ENCODE measurements at places on chromosomes 7 and 10.

- no peaks in the 10 kb centered on the region for H3K36me3 ChIP-seq
- DNase-seq = no peak
- no peak overlapping the region for H3K27ac ChIP-seq
- H3K27me3 ChIP-seq = no peaks in the 10 kb centered on the region
- H3K4me3 ChIP-seq = no peak overlapping the region
- H3K4me1 ChIP-seq = no peaks in the 10 kb centered on the region
These were observed 36.3 kb downstream of the ABCB1 start for GRCh38 chr7:87564296-87564963.

- H3K27ac ChIP-seq = no peak overlapping the region
- no peaks in the 10 kb centered on the region for H3K36me3 ChIP-seq
- H3K4me1 ChIP-seq = no peaks in the 10 kb centered on the region
- H3K27me3 ChIP-seq = no peaks in the 10 kb centered on the region
These were observed 12.3 kb upstream of the SNX10 start for GRCh38 chr7:26279405-26279804.

GRCh38 chr7:1858435-1859265 is 188.6 kb downstream of the ELFN1 start:
- no peaks in the 10 kb centered on the region for H3K4me1 ChIP-seq
- H3K4me3 ChIP-seq = no peak overlapping the region
- H3K36me3 ChIP-seq = no peaks in the 10 kb centered on the region
- DNase-seq = no peak

- H3K27ac ChIP-seq = no peak overlapping the region
- no peaks in the 10 kb centered on the region for H3K36me3 ChIP-seq
- H3K4me1 ChIP-seq = no peaks in the 10 kb centered on the region
- no peak overlapping the region for H3K4me3 ChIP-seq
These were observed 194.4 kb downstream of the ADARB2 start for GRCh38 chr10:1542941-1543340.

GRCh38 chr7:144452064-144452463 is 48.6 kb upstream of the NOBOX start:
- H3K27me3 ChIP-seq = no peaks in the 10 kb centered on the region
- no peak overlapping the region for H3K4me3 ChIP-seq
- H3K27ac ChIP-seq = no peak overlapping the region
- H3K4me1 ChIP-seq = no peaks in the 10 kb centered on the region

- H3K27ac ChIP-seq = peak overlapping the region; percentile 97
- peak; percentile 66 for DNase-seq
- peaks cover 78% of the 10 kb centered on the region for H3K4me1 ChIP-seq
- no peaks in the 10 kb centered on the region for H3K36me3 ChIP-seq
- no peaks in the 10 kb centered on the region for H3K27me3 ChIP-seq
- peak overlapping the region; percentile 95 for H3K4me3 ChIP-seq
These were observed 1.1 kb downstream of the WASL start for GRCh38 chr7:123747620-123748141.

- H3K4me1 ChIP-seq = no peaks in the 10 kb centered on the region
- H3K27ac ChIP-seq = no peak overlapping the region
- H3K4me3 ChIP-seq = no peak overlapping the region
- no peaks in the 10 kb centered on the region for H3K27me3 ChIP-seq
- H3K36me3 ChIP-seq = no peaks in the 10 kb centered on the region
- no peak for DNase-seq
These were observed 32.3 kb upstream of the DNAJB12 start for GRCh38 chr10:72386916-72387586.

DNA sequence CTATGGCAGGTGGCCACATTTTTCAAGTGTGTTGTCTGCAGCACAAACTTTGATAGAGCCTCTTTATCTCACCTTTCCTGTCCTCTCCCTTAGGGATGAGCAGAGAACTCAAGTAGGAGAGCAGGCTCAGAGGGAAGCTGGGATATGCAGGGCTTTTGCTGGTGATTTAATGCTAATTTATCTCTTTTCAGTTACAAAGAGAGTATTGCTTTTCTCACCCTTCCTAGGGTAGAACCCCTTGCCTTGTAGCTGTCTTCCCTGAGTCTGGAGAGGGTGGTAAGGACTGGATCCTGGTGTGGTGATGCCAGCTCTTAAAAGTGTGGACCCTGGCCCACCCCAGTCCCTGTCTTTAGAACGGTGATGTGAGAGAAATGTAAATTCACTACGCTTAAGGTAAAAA is 1061.4 kb downstream of the TYW1 start:
- no peaks in the 10 kb centered on the region for H3K36me3 ChIP-seq
- no peak for DNase-seq
- H3K27me3 ChIP-seq = peaks cover 38% of the 10 kb centered on the region
- H3K4me1 ChIP-seq = no peaks in the 10 kb centered on the region
- no peak overlapping the region for H3K4me3 ChIP-seq

GRCh38 chr7:101998906-101999240 is 181.4 kb downstream of the CUX1 start:
- no peak overlapping the region for H3K4me3 ChIP-seq
- H3K36me3 ChIP-seq = no peaks in the 10 kb centered on the region
- H3K27me3 ChIP-seq = no peaks in the 10 kb centered on the region
- H3K27ac ChIP-seq = no peak overlapping the region
- no peak for DNase-seq
- H3K4me1 ChIP-seq = peaks cover 3% of the 10 kb centered on the region

DNA sequence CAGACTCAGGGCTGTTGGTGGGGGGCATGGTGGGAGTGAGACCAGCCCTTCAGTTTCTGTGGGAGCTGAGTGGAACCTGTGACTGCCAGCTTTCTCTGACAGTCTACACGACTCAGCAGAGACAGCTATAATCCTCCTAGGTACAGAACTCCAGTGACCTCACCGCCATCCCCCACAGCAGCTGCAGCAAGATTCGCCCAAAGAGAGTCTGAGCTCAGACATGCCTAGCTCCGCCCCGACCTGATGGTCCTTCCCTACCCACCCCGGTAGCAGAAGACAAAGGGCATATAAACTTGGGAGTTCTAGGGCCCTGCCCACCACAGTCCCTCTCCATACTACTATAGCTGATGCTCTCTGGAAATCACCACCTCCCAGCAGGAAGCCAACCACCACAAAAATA is 500.1 kb downstream of the ETV1 start:
- H3K27me3 ChIP-seq = no peaks in the 10 kb centered on the region
- no peak for DNase-seq
- H3K36me3 ChIP-seq = no peaks in the 10 kb centered on the region
- H3K4me1 ChIP-seq = no peaks in the 10 kb centered on the region
- H3K4me3 ChIP-seq = no peak overlapping the region

DNA sequence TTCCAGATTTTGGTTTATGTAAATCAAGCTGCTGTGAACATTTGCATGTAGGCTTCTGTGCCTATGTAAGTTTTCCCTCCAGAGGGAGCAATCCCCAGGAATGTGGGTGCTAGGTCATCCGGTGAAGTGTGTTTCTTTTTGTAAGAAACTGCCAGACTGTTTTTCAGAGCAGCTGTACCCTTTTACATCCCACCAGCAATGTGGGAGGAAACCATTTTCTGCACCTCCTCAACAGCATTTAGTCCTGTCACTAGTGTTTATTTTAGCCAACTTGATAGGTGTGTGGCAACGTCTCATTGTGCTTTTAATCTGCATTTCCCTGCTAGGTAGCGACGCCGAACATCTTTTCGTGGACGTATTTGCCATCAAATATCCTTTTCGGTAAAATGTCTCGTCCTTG is 395.7 kb upstream of the FOXK1 start:
- H3K4me1 ChIP-seq = no peaks in the 10 kb centered on the region
- no peaks in the 10 kb centered on the region for H3K36me3 ChIP-seq
- H3K4me3 ChIP-seq = no peak overlapping the region
- no peak for DNase-seq
- no peaks in the 10 kb centered on the region for H3K27me3 ChIP-seq
- no peak overlapping the region for H3K27ac ChIP-seq

DNA sequence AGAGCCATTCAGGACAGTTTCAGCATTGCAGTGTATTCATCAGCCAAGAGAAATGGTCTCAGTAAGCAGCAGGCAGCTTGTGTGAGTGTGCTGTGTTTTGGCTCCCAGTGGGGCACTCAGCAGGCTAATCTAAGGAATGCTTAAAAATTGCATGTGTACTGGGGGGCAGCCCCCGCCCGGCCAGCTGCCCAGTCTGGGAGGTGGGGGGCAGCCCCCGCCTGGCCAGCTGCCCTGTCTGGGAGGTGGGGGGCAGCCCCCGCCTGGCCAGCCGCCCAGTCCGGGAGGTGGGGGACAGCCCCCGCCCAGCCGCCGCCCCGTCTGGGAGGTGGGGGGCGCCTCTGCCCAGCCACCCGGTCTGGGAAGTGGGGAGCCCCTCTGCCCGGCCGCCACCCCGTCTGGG is 116.2 kb downstream of the GRID1 start:
- no peak for DNase-seq
- H3K27ac ChIP-seq = no peak overlapping the region
- H3K4me3 ChIP-seq = no peak overlapping the region
- H3K27me3 ChIP-seq = no peaks in the 10 kb centered on the region
- no peaks in the 10 kb centered on the region for H3K36me3 ChIP-seq

- DNase-seq = no peak
- no peaks in the 10 kb centered on the region for H3K4me1 ChIP-seq
- H3K27me3 ChIP-seq = no peaks in the 10 kb centered on the region
- no peaks in the 10 kb centered on the region for H3K36me3 ChIP-seq
- no peak overlapping the region for H3K27ac ChIP-seq
- no peak overlapping the region for H3K4me3 ChIP-seq
These were observed 32.4 kb upstream of the VKORC1L1 start for GRCh38 chr7:65840446-65840845.

- H3K27me3 ChIP-seq = no peaks in the 10 kb centered on the region
- no peak overlapping the region for H3K27ac ChIP-seq
- H3K4me1 ChIP-seq = peaks cover 26% of the 10 kb centered on the region
- H3K36me3 ChIP-seq = no peaks in the 10 kb centered on the region
- no peak for DNase-seq
- H3K4me3 ChIP-seq = no peak overlapping the region
These were observed 59.2 kb upstream of the OIT3 start for GRCh38 chr10:72834183-72834825.

GRCh38 chr10:79196470-79197461 is 128.0 kb downstream of the ZMIZ1 start:
- H3K27ac ChIP-seq = no peak overlapping the region
- peak; percentile 65 for DNase-seq
- peaks cover 10% of the 10 kb centered on the region for H3K36me3 ChIP-seq
- peaks cover 26% of the 10 kb centered on the region for H3K4me1 ChIP-seq

DNA sequence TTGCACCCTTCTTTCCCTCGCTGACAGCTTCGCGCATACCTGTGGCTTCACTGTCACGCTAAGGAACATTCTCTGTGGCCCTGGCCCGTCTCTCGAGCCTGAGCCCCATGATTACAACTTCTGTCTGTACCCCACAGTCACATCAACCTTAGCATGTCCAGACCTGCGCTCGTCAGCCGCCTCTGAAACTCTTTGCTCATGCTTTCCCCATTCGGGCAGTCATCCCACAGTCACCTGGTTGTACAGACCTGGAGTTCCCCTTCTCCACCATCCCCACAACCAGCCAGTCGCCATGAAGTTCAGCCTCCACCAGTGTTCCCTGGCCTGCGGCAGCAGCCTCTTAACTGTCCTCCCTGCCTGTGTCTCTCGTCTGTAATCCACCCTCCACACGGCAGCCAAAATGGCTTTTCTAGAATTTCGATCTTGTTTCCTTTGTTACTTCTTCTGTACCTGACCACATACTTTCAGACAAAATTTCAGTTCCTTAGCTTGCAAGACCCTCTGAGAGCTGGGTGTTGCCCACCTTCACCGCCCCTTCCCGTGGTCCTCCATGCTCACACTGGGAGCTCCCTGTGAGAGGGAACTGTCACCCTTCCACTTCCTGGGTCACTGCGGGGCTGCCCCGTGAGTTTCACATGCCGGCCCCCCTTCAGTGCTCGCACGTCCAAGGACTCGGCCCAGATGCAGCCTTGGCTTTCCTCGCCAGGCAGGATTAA is 229.2 kb downstream of the CELF2 start:
- no peak overlapping the region for H3K27ac ChIP-seq
- peaks cover 44% of the 10 kb centered on the region for H3K4me1 ChIP-seq
- no peaks in the 10 kb centered on the region for H3K27me3 ChIP-seq
- no peak overlapping the region for H3K4me3 ChIP-seq
- no peak for DNase-seq
- H3K36me3 ChIP-seq = peaks cover 30% of the 10 kb centered on the region

DNA sequence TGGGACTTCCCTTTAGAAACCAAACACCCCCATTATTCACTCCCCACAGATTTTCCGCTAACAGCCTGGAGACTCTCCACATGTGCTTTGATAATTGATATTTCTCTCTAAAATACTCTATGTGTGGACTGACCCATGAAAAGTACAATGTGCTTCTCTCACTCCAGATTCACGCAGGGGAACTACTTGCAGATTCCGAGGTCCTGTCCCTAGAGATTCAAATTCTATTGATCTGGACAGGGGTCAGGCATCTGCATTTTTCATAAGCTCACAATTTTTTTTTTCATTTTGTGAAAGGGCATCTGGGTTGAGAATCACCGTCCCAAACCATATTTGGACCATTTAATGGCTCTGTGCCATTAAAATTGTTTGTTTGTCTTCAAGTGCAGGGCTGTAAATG is 98.7 kb downstream of the CALCR start:
- no peak for DNase-seq
- no peak overlapping the region for H3K27ac ChIP-seq
- H3K36me3 ChIP-seq = no peaks in the 10 kb centered on the region
- H3K27me3 ChIP-seq = peaks cover 2% of the 10 kb centered on the region
- H3K4me1 ChIP-seq = no peaks in the 10 kb centered on the region

DNA sequence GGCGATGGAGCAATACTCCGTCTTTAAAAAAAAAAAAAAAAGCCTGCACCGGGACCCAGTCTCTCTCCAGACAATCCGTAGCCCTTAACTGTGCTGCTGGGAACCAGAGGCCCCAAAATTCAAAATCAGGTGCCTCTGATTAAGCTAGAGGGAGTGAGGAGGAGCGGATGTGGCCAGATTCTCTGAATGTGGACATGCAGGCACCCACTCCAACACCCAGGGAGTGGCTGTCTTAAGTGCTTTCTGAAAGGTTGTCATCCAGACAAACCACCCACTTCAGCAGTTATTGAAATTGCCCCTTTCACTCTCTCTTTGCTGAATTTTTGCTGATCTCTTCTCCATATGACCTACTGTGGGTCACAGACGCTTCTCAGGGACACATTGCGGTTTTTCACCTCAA is 14.2 kb downstream of the NRP1 start:
- H3K27me3 ChIP-seq = no peaks in the 10 kb centered on the region
- H3K36me3 ChIP-seq = peaks cover 66% of the 10 kb centered on the region
- H3K4me1 ChIP-seq = peaks cover 100% of the 10 kb centered on the region
- no peak overlapping the region for H3K4me3 ChIP-seq
- no peak for DNase-seq

DNA sequence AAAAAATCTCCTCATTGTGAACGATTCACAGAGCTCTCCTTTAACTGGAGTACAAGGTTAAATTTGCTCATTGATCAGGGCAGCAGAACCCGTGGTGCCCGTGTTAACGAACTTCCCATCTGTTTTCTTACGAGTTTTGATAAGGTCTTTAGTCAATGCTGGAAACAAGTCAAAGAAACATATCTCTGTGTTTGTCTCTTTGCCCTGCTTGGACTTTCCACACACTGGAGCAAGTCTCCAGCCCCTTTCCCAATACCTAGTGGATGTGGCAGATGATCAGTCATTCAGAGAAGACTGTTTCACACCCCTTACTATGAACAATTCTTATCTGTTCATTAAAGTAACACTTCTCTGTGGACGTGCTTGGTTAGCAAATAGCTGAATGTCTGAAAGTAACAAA is 121.3 kb downstream of the ARID5B start:
- H3K4me3 ChIP-seq = no peak overlapping the region
- no peaks in the 10 kb centered on the region for H3K36me3 ChIP-seq
- DNase-seq = no peak
- no peaks in the 10 kb centered on the region for H3K27me3 ChIP-seq
- no peak overlapping the region for H3K27ac ChIP-seq
- peaks cover 11% of the 10 kb centered on the region for H3K4me1 ChIP-seq

GRCh38 chr10:64148607-64149006 is 627.4 kb downstream of the REEP3 start:
- no peak for DNase-seq
- no peaks in the 10 kb centered on the region for H3K36me3 ChIP-seq
- no peak overlapping the region for H3K4me3 ChIP-seq
- no peak overlapping the region for H3K27ac ChIP-seq

Data from heart right ventricle (tissue), 16 donors.